Cerebellar nuclear complex (tissue), 1 donor: ENCODE measurements at places on chromosomes 6 and 20.

DNA sequence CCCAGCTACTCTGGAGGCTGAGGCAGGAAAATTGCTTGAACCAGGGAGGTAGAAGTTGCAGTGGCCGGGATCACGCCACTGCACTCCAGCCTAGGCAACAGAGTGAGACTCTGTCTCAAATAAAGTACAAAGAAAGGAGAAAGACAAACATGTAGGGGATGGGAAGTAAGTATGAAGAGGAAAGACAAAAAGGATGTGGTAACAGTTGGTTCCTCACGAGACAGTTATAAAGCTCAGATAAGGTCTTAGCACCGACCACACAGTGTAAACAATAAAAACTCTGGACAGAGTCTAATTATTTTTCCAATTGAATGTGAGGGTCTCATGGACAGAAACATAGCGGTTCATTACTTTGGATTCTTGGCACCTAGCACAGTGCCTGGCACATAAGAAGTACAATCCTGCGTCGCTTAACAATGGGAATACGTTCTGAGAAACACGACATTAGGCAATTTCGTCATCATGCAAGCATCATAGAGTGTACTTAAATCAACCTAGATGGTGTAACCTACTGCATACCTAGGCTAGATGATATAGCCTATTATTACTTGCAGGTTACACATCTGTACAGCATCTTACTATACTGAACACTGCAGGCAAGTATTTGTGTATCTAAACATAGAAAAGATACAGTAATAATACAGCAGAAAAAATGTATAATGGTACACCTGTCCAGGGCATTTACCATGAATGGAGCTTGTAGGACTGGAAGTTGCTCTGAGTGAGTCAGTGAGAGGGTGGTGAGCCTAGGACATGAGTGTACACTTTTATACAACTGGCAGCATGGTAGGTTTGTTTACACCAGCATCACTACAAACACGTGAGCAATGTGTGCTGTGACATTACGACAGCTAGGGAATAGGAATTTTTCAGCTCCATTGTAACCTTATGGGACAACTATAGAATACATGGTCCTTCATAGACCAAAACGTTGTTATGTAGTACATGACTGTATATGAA lies 38.2 kb downstream of the MBOAT1 start:
- no peak for DNase-seq

GRCh38 chr6:131524695-131525336 lies 48.2 kb upstream of the ARG1 start:
- no peak for DNase-seq

DNA sequence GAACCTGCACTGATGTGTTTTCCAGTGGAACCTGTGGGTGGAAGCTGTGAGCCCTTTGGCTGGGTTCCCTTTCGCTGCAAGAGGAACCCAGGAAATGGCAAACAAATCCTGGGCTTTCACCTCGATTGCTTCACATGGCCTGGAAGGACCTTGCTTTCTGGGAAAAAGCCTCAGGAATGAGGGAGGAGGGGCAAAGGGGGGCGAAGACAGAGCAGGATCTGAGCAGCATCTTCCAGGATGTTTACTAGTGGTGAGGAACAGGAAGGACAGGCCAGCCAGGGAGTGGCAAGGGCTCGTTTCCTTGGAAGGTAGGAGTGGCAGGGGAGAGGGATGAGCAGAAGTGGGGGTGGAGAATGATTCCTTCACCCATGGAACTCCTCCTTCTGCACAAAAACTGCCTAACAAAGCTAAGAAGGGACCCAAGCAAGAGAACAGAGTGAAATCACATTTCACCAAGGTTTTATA lies 5.9 kb downstream of the SLC2A10 start:
- no peak for DNase-seq

DNA sequence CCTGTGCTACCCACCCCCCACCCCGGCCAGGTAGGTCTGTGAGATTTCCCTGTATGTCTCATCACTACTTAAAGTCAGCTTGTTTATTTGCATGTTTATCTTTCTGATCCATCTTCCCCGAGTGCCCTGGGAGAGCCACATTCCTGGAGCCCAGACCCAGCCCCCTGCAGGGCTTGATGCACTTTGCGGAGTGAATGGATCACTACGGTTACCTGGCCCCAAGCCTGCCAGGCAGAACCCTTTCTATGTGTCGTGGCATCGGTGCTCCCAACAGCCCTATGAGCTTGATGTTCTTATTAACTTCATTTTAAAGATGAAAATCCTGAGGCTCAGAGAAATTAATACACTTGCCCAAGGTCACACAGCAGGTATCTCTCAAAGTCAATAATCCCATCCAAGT lies 13.6 kb upstream of the SLCO4A1 start:
- DNase-seq, result no peak

- no peak for DNase-seq
Measured at GRCh38 chr6:11386323-11386722, 151.2 kb upstream of the TMEM170B start.

GRCh38 chr6:26044140-26045064 lies 42.8 kb upstream of the HFE start:
- DNase-seq, result peak; percentile 23

GRCh38 chr6:100084316-100084990 lies 90.4 kb upstream of the MCHR2 start:
- DNase-seq, result no peak

DNA sequence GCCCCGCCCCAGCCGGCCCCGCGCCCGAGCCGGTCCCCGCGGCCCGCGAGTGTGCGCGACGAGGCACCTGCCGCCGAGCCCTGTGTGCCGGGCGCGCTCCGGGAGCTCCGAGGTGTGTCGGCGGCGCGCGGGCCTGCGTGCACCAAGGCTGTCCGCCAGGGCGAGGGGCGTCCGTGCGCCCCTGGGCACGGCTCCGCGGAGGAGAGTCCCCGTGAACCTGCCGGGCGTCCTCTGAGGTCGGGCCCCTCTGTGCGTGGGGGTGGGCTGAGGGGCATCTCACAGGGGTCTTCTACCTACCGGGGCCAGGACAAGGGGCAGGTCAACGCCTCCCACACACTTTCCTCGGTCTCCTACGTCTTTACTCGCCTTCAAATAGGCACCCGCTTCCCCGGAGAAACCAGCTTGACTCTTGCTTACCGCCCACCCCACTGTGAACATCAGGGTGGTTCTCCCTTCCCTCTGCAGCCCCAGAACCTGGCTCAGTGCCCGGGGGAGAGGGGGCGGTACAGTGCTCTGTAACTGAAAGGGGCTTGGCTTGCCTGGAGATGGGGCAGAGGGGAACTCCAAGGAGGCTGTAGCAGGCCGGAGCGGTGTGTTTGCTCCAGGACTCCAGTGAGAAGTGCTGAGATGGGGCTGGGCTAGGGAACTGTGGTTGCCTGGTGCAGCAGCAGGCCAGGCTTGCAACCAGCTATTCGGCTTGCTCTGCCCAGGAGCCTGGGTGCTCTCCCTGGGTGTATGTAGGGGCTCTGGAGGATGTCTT lies at the start of gene SAMD10:
SAMD10 (minus strand) TSS at position 86 of the 760 bp plus-strand sequence. CDS start 175 bp downstream, outside the sequence.
- DNase-seq, result no peak

- DNase-seq, result no peak
Measured at GRCh38 chr6:116446399-116446798, 14.8 kb upstream of the CALHM6 start.

GRCh38 chr20:21074605-21075336 lies 31.4 kb downstream of the LINC00237 start:
- no peak for DNase-seq

GRCh38 chr20:25085756-25086495 lies 4.0 kb upstream of the VSX1 start:
- no peak for DNase-seq

DNA sequence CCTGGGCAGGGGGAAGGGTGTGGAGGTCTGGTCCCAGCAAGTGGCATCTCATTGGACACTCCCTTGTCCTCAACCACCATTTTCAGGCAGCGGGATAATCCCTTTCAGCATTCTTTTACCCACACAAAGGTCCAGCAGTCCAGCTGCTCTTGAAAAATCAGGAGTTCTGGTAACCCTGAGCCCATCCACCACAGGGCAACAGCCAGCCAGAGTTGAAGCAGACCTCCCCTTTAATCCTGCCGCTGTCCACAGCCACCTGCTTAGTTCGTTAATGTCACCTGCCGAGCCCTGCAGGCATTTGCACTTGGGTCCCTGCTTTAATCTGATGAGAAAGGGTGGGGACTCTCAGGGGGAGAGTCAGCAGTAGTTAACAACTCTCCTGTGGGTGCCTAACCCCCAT lies 11.1 kb downstream of the TMEM74B start:
- no peak for DNase-seq

GRCh38 chr20:62676976-62677375 lies 31.7 kb upstream of the NTSR1 start:
- DNase-seq, result no peak

GRCh38 chr6:90370493-90370959 lies 73.9 kb upstream of the BACH2 start:
- no peak for DNase-seq

DNA sequence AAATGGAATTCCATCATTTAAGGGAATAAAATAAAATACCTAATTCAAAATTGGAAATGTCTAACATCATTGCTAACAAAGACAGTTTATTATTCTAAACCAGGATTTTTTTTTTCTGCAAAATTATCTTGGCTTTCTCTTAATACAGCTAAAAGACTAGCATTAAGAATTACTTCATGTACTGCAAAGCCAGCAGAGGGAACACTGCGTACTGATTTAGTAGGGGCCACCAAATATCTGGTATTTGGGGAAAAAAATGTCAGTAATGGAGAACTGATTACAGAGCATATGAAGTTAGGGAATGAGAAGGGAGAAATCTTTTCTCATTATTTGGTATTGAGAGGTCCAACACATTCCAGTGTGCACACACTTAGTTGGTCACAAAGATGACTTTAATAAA lies 3.2 kb upstream of the SOX4 start:
- no peak for DNase-seq

GRCh38 chr6:149923327-149923986 lies 536 bp upstream of the RAET1G start:
- DNase-seq, result no peak

DNA sequence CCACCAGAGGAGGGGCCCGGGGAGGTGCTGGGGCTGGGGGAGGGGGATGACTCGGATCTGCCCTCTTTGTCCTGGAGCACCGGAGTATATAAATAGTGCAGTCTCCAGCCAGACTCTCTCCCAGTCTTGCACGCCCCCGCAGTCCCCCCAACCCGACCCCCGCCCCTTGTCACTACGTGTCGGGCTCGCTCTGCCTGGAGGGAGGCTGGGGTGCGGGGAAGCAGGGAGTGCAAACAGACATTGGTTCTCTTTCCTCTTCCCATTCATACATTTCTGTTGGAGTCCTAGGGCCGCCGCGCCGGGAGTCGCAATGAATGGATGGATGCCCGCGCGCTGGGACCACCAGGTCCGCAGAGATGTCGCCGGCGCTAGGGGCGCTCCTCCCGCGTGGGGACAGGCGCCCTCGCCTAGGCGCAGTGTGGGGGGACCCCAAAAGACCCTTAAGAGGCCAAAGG lies 179.3 kb downstream of the TBXT start:
- no peak for DNase-seq

DNA sequence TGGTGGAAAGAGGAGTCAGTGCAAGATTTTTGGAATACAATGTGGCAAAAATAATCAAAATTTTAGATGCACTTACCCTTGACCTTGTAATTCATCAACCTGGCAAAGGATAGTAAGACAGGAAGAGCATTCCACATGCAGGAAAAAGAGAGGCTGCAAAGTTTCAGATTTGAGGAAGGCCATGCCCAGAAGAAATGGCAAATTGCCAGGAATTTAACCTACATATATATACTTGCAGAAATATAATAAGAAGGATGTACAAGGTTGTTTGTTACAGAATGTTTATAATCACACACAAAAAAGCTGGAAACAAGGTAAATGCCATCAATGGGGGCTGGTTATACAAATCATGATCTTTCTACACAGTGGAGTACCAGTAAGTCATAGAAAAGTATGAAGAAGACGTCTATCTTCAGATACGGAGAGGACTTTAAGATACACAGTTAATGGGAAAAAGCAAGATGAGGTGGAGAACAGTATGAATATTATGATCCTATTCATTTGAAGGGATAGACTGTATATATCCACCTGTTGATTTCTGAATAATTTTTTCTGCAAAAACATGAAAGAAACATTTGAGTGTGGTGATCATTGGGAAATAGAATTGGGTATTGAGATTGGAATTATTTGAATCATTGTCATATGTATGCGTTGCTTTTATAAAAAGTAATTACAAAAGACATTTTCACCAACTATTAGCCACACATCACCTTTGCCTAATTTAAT lies 253.8 kb downstream of the TBC1D7 start:
- DNase-seq, result no peak

- DNase-seq, result no peak
Measured at GRCh38 chr6:51049983-51050877, 231.6 kb downstream of the TFAP2B start.

DNA sequence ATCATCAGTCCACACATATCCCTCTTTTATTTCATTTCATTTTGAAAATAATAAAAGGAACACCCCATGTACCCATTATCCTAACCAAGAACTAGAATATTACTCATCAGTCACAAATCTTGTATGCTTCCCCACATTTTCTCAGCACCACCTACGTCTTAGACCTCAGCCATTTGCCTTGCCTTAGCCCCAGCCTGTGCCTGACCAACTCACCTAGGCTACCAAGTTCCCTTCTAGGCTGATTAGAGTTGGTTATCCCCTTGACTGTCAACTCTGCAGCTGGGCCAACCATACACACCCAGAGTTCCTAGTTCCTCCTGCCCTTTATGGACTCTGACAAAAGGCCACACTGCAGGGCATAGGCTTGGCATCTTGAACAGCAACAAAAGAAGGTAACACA lies 33.4 kb upstream of the IPCEF1 start:
- DNase-seq, result no peak

GRCh38 chr6:30447237-30447636 lies 42.1 kb upstream of the HLA-E start:
- DNase-seq, result no peak

DNA sequence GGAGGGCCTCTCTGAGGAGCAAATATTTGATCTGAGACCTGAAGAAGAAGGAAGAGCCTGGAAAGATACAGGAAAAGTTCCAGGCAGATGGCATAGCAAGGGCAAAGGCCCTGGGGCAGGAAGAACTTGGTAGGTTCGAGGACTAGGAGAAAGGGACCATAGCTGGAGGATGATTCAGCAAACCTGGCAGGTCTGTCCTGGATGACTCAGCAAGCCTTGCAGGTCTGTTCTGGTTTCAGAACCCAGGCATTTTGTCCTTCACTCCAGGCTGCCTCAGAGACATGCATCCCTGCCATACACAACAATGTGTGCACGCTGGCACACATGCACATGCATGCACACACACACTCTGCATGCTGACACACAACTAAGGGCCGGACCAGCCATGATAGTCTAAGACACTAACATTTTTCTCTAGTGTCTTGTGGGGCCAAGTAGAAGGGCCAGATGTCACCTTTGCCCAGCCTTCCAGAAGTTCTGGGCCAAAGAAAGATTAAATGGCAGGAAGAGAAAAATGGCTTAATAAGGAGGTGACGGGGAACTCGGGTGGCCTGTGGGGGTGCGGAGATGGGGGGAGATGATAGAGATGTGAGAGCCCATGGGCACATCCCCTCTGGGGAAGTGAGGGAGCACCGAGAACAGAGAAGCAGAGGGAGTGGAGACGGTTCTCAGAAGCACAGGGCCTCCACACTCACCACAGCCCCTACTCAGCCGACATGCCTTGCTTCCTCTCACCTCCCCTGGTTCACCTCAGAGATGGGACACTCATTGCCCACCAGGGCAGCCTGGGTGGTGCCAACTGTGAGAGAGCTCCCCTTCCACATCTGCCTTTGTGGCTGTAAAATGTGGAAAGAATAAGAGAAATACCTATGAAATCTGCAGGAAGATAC lies 15.4 kb upstream of the TRIB3 start:
- DNase-seq, result no peak

- no peak for DNase-seq
Measured at GRCh38 chr6:14372734-14373489, 255.3 kb downstream of the CD83 start.
